ENCODE measurements at places on chromosomes 7 and 10.

DNA sequence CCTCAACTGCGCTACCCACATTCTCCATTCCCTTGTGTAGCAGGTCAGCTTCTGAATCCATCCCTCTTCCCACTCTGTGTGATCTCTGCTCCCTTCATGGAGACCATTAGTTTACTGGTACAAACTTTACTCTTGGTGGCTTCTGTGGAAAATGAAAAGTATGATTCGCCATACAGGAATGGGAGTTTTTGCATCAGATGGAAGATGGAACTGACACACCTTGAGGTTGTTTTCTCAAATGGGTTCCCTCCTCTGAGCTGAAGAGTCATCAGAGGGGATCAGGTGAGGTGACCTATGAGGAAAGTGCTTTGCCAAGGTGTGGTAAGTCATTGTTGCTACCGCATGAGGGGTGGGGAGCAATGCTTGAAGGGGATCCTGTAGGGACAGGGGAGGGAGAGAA, 266.8 kb downstream of the INHBA start:
- no peak for DNase-seq

GRCh38 chr7:123594813-123595241, 6.8 kb upstream of the ASB15 start:
- DNase-seq: no peak

GRCh38 chr7:15862781-15863165, 176.3 kb upstream of the MEOX2 start:
- DNase-seq: no peak

GRCh38 chr7:100835903-100836811, 8.8 kb upstream of the EPHB4 start:
- DNase-seq: no peak

- DNase-seq: no peak
Measured at GRCh38 chr10:35712486-35712885, 70.4 kb upstream of the FZD8 start.

DNA sequence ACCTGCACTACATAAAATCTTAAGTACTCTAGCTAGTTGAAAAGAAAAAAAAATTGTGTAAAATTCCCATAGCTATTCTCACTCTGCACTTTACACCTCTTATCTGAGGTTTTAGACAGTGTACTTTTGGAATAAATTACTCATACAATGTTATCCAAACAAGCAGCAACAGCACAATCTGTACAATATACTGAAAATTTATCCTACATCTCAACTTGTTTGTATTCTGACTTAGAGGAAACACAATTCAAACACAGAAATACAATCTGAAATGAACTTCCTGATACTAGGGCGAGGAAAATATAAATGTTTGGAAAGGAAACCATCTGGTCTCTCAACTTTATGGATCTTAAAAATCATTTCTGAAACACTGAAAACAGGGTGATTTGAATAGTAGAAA, 381.7 kb downstream of the THSD7A start:
- no peak for DNase-seq

DNA sequence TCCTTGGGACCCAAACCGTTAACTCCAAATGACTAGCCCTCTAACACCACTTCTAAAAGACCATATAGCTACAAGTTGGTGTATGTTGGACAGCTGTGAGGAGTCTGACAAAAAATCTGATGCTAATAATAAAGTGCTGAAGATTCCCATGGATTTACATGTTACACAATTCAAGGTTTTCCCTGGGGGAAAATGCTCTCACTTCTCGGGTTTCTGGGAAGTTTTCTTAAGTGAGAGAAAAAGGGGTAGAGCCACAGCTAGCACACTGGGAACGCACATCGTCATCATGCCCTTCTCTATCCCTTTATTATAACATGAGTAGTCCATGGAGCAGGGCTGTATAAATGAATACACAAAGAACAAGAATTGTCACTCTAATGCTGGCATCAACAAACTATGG, 162.1 kb downstream of the CHCHD3 start:
- no peak for DNase-seq

GRCh38 chr10:128077155-128077875, 48.9 kb downstream of the MKI67 start:
- DNase-seq: no peak

DNA sequence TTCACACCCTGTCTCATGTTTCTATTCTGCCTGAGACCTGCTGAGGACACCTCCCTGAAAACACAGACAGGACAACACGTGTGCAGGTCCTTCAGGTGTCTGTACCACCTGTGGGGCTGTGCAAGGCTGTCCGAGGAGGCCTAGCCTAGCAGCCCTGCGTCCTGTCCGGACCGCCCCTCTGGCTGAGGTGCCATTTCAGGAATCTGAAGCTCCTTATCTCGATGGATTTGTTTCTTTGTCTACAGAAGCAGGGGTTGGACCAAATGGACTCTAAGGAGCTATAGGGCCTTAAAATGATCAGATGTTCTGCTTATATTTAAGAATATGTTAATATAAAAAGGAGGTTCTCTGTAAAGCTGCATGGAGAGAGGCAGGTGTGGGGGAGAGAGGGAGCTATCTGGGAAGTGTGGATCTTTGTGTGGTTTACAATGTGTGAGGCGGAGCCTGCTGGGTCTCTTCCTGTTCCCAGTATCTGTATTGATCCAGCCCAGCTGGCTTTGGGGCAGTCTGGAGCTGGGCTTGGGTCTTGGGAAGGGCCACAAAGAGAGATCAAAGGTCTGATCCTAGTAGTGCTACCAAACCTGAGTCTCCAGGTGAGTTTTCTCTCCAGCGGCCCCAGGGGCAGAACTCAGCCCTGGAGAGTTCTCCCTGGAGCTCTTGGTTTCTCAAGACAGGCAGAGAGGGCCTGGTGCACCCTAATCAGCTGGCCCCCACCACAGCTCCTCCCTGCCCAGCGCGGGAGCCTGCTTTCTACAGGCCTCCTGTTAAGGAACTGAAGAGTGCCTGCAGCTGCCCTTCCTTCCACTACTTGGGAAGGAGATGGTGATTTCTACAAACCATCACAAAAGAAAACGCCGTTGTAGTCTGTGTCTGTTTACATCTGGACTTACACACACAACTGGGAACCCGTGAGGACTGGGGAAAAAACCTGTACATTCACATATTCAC, 3.4 kb upstream of the MNX1 start:
- DNase-seq: no peak

GRCh38 chr10:59388671-59388976, 26.3 kb upstream of the FAM13C start:
- peak; percentile 4 for DNase-seq

DNA sequence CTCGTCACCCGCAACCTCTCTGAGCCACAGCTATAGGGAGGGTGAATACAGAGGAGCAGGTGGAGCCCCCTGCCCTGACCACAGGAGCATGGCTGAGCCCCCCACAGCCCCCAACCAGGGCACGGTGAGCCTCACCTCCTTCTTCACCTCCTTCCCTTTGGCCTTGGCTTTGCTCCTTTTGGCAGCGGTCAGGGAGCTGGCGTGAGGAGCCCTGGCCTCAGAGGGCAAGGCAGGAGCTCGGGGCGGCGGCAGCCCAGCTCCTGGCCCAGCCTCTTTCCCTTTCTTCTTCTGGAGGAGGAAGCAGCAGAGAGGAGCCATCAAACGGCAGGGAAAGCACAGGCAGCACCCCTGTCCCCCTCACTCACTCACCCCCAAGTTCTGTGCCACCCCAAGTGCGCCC, 42.2 kb downstream of the SLC29A4 start:
- DNase-seq: no peak

- no peak for DNase-seq
Measured at GRCh38 chr10:944034-944831, 12.7 kb upstream of the LARP4B start.

All from Jurkat, Clone E6-1 (cell line).